Stimulated activated CD4-positive, alpha-beta T cell treated with anti-CD3 and anti-CD28 coated beads, TNF-alpha, amount 100 ng/mL, for 24 hours (primary cell): ENCODE measurements at places on chromosomes 7 and 10.

DNA sequence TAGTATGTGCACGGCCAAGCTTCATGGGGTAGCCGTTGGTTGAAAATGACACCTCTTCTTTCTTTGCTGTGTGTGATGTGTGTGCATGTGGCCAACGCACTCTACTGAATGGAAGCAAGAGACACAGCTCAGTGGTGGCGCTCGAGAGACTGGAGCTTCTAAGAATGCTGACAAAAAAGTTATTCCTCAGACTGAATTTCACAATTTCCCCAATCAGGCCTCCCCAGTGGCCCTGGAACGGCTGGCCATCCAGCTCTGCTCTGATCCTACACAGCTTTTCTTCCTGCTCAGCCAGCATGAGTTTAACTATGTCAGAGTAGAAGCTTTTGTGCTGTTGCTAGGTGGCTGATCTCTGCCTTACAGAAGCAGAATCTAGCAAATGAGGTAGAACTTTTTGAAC is 186.7 kb upstream of the PLXDC2 start:
- DNase-seq, result no peak

DNA sequence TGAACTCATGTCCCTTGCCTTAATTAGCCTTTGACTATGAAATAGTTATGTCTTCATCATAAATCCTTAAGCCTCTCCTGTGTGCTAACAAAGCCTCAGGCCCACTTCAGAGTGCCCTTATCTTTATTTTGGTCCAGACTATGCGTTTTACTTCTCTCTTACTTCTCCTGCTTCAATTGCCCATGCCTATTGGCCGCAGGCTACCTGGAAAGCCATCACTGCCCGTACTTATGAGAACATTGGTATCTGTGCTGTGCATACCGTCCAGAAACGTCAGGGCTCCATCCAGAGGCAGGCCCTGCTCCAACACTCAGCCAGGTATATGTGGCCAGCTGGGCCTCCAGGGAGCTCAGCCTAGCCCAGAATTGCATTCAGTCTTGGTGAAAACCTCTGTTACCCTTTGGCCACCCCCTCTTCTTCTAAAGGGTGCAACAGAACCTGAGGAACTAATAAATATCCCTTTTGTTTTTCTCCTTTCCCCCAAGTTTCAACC is 212.4 kb upstream of the MTPN start:
- no peak for DNase-seq

DNA sequence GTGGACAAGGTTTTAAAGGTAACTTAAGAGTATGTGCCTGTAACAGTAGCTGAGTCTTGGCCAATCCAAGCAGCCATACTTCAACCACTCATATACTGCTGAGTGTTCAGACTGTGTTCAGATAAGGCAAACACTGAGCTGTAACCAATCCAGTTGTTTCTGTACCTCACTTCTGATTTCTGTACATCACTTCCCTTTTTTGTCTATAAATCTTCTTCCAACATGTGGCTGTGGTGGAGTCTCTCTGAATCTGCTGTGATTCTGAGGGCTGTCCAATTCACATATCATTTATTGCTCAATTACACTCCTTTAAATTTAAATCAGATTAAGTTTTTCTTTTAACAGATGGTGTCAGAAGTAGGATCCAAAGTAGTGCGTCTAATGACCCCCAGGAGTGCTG is 149.5 kb upstream of the PHF14 start:
- no peak for DNase-seq

- peak; percentile 10 for DNase-seq
Observed at GRCh38 chr10:97796651-97797050, 24.9 kb upstream of the SFRP5 start.

- DNase-seq, result no peak
Observed at GRCh38 chr10:132390921-132391675, 5.9 kb upstream of the PWWP2B start.

DNA sequence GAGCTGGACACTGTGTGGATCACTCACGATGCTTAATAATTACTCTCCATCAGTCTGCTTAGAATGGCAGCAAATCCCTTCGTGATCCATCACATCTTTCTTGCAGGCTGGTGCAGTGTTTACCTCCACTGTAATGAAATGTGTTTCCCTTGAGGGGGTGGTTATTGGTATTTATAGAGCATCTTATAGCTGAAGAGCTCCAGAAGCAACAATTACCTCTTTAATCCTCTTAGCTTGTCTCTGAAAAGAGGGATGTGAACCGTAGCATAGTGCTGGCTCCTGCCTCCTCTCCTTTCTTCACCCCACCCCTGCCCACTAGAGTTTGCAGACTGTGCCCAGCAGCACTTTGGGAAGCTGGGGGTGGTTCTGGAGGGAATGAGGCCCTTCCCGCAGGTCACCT is 132.6 kb downstream of the CAMK1D start:
- DNase-seq, result no peak

DNA sequence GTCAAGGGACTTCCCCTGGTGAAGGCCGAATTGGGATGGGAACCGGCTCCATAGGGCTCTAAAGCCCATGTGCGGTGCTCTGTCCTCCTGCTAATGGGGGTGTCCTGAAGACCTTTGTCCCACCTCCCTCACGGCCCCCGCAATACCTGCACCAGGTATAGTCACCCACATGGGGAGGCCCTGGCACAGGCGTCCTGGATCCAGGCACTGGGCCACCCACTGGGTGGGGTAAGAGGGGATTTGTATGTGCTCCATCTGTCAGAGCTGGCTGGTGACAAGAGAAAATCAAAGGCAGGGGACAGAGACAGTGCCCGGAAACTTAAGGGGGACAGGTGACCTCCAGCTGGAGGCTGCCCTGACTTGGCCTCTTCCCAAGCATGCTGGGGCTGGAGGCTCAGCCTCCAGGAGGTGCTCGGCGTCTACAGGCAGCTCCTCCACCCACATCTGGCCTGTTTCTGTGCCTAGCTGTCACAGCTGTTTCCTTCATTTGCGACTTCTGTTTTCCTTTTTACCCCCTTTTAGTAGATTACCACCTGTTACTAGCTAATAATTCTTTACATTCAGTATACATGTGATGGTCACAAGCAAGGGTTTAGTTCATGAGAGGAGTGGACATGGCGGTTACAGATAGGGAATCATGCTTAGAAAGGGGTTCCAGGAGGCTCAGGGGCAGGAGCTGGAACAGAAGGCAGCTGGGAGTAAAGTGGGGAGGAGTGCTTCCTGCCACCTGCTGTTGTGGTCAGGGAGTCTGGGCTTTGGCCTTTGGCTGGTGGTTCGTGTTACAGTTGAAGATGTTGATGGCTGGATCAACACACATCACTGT is 2.3 kb upstream of the CUZD1 start:
- DNase-seq, result no peak

DNA sequence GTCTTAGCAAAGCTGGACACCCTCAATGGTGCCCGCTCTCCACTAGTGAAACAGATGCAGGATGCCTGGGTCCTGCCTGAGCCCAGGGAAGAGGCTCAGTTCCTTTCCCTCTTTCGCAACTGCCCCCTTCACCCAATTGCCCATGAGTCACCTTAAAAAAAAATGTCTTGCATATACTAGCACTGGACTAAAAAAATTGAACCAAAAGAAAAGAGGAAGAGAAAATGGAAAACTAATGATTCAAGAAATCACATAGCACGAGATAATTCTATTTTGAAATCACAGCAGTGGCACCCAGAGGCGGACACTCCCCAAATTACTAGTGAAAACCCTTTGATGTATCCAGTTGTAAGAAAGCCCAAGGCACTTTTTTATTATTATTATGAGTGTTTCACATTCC is 972.5 kb downstream of the LRMDA start:
- DNase-seq, result no peak

DNA sequence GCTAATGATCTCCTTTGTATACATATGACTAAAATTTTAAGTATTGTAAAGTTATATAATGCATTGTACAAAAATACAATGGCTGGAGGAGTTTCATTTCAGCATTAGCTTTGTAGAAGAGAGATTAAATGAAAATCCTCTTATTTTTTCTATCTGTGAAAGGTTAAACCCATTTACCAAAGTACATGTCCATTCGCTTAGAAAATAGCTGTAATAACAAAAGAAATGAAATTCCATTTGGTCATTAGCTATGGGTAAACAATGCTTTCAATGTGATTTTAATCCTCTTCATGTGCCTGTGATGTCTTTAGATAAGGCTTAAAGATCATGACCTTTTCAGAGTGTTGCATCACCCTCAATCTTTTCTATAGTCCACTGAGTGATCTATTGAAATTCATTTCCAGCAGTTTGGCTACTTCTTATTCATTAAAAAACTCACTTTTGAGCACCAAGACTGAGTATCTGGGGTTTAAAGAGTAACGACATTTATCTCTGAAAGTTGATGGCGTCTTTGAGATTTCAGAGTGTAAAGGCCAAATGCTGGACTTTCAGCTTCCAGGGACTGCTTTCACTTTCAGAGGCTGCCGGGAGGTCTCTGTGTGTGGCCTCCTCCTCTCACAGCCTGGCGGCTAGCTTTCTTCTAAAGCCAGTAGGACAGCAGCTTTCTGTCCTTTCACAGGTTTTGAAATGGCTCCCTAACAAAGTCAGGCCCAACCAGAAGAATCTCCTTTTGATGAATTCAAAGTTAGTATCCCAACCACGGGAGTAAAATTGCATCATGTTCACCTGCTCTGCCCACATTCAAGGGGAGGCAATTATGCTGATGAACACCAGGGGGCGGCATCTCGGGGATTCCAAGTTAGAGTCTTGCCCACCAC is 701.4 kb upstream of the COBL start:
- DNase-seq, result no peak

DNA sequence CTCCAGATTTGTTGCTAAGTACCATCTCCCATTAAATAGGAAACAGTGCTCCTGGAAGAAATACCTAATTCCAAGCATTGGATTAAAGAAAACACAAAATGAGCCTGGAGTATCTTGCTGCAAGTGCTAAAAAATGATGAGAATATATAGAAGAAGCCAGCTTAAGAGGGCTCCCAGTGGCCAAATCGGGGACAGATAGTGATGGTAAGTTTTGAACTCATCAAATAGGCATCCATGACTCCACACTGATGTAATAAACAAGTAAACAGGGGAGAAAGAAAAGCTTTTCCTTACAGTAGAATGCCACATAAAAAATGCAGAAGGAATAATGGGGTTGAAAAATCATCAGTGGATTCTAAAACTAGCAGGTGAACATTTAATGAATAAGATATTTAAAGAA is 72.4 kb downstream of the CTTNBP2 start:
- DNase-seq, result no peak

GRCh38 chr10:77249901-77250459 is 387.6 kb downstream of the KCNMA1 start:
- no peak for DNase-seq

DNA sequence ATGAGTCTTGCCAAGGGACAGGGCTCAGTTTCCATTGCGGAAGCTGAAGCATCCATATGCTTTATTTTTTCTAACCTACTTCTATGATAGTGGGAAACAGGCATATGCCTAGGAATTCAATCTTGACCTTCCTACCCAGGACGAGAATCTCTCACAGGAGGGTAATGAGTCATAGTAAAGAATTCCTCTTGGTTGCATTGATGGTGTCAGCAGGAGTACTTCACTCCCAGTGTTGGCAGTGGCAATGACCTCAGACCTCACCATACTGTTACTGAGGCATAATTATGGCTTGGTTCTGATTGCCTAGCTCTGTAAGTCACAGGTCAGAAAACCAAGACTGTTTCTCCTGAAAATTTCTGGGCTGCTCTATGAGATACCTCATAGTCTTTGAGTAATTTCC is 552.9 kb downstream of the ARL4A start:
- DNase-seq, result no peak

GRCh38 chr7:139692723-139693122 is 85.1 kb downstream of the HIPK2 start:
- no peak for DNase-seq

GRCh38 chr7:27765841-27766240 is 25.9 kb downstream of the TAX1BP1 start:
- no peak for DNase-seq

- no peak for DNase-seq
Observed at GRCh38 chr10:68981074-68981473, 7.5 kb upstream of the KIFBP start.

GRCh38 chr7:29398011-29398410 is 165.6 kb upstream of the PRR15 start:
- no peak for DNase-seq

GRCh38 chr10:75720157-75720556 is 288.7 kb downstream of the LRMDA start:
- no peak for DNase-seq

GRCh38 chr7:42227936-42228591 is 8.9 kb downstream of the GLI3 start:
- DNase-seq, result no peak

DNA sequence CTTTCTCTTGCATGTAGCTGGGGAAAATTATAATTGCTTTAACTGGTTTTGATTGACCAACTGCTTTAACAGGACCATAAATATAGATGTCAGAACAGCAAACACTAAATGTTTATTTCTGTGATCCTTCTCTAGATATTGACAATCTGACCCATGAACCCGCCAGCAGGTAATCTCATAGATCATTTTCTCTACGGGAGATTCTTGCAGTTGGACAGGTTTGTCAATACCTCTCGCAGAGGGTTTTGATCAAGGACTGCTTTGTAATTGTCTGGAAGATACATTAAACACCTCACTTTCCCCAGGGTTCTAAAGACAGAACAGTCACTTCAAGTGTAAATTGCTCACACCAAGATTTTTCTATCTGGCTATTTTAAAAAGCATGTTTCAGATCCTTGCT is 235.8 kb upstream of the RHOBTB1 start:
- DNase-seq, result no peak

- no peak for DNase-seq
Observed at GRCh38 chr7:150428671-150429451, 21.6 kb upstream of the GIMAP8 start.

DNA sequence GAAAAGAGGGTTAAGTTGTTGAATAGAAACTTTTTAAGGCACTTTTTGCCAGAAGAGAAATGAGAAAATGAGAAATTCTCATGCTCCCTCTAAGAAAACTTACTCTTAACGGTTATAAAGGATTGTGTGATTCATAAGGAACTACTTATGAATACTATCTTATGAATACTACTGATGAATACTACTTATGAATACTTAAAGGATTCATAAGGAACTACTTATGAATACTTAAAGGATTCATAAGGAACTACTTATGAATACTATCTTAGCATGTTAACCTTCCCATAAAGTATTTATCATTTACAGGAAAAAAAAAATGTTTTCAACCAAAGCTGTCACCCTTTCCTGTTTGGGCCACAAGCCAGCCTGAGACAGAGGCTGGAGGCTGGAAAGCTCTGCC is 53.1 kb upstream of the UCN3 start:
- no peak for DNase-seq

GRCh38 chr7:65798111-65799075 is 74.5 kb upstream of the VKORC1L1 start:
- DNase-seq, result no peak

GRCh38 chr10:4183761-4184261 is 398.8 kb upstream of the KLF6 start:
- no peak for DNase-seq

DNA sequence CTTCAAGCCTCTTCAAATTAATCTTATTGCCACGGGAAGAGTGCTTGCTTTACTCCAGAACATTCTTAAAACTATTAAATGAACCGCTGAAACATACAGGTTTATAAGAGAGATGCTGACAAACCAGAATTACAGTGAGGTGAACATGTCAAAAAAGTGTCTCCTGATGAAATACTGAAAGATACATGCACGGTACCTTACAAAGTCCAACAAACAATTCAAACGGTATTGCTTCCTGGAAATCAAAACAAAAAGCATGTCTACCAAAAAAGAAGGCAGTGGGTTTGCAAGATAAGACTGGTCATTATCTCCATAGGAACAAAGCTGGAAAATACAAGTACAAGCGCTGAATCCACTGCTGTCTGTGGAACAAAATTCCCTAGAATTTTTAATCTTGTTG is 174.5 kb downstream of the DOCK4 start:
- DNase-seq, result no peak

GRCh38 chr10:72597897-72598296 is 28.0 kb downstream of the MICU1 start:
- DNase-seq, result no peak
